ENCODE measurements at places on chromosomes 7 and 10.

- no peak for DNase-seq
Measured at GRCh38 chr7:77458786-77459185, 42.6 kb upstream of the GSAP start.

DNA sequence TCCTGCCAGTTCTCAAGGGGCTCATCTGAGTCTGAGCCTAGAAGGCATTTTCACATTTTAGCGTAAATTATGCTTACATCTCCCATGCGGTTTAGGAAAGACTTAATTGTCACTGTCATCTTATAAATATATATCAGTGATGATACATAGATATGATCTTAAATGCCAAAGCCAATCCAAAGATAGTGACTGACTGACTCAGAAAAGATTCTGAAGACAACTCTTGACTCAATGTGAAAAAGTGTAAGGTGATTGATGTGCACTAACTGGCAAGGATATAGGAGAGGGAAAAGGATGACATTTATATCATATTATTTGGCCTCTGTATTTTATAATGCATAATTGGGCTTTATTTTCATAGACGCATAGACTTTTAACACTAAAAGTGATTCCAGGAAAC lies 84.9 kb upstream of the LRRN3 start:
- no peak for DNase-seq

DNA sequence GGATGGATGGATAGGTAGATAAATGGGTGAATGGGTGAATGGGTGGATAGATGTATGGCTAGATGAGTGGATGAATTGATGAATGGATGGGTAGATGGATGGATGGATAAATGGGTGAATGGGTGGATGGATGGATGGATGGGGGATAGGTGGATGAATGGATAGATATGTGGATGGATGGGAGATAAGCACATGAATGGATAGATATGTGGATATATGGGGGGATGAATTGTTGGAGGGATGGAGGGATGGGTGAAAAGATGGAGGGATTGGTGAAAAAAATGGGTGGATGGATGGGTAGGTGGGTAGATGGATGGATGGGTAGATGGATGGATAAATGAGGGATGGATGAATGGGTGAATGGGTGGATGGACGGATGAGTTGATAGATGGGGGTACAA lies 196.4 kb downstream of the FRMD4A start:
- DNase-seq, result no peak

DNA sequence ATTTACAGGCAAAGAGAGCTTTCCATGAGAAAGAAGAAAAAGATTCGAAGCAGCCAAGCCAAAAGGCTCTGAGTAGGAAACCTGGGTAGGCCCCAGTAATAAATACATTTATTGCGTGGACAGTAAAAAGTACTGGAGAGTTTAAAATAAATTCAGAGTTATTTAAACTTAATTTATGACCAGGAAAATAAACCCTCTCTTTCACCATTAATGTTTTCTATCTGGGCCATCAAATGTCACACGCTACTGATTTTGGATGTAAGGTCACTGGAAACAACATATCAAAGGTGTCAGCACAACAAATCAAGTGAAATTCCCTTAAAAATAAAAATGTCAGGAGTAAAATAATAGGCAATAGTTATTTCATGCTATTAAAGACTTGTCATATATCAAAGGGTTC lies 264.0 kb downstream of the SKAP2 start:
- no peak for DNase-seq

DNA sequence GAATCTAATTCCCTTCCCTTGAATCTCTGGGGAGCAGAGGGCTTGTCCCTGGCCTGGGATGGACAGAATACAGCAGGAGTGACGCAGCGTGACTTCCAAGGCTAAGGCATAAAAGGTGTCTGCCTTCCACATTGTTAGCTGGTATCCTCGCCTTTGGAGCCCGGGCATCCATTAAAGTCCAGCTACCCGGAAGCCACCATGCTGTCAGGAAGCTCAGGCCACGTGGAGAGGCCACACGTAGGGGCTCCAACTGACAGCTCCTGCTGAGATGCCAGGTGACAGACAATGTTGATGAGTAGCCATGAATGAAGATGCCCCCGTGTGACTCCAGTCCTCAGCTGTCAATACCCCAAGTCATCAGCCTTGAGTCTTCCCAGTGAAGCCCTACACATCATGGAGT lies 99.9 kb downstream of the OAT start:
- DNase-seq, result no peak

DNA sequence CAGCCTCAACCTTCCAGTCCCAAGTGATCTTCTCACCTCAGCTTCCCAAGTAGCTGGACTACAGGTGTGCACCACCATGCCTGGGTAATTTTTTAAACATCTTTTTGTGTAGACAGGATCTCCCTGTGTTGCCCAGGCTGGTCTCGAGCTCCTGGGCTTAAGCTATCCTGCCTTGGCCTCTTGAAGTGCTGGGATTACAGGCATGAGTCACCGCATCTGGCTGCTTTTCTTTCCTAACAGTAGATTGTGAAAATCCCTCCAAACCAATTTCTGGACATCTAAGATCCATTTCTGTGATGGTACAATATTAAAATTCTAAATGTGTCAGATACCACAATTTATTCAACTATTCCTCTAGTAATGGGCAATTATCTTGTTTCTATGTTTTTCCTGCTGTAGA lies 38.7 kb downstream of the RAB18 start:
- no peak for DNase-seq

DNA sequence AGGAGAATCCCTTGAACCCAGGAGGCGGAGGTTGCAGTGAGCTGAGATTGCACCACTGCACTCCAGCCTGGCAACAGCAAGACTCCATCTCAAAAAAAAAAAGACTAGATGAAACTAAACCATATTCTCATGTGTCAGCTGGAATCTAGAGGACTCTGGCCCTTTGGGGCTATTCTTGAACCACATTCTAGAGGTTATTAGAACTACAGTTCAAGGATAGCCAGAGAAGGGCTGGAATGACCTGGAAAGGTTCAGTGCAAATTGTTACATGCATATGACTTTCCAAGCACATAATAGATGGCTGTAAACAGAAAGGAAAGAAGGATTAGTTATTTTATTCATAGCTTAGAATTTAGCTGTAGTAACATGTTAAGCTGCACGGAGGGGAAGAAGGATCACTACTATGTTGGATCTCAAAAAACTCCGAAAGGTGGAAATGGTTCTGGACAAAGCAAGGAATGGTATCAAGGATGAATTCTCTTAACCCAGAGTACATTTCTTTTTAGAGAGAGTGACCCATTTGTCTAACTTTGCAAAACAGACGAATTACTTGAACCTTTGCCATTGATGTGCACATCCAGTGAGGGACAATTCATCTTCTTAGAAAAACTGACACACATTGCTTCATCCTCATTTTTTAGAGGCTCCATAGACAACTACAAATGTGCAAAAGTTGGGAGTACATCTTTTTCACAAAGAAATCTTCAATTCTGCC lies 124.0 kb upstream of the SAMD8 start:
- no peak for DNase-seq

- DNase-seq, result no peak
Measured at GRCh38 chr10:30284865-30285594, 64.0 kb downstream of the MTPAP start.

DNA sequence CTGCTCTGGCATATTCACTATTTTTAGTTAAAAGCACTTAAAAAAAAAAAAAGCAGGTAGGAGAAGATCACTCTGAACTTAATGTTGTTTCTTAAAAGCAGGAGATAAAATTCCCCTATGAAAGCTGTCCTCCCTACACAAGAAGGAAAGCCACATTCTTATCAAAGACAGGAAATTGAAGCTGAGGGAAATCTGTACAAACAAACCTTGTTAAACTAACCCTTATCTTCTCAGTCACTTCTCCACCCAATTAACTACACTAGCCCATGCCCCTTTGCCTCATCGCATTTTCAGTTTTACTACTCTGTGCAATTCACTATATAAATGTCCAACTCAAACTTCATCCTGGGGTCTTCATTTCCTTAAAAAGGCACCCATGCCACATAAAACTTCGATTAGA lies 2.7 kb upstream of the CDCA7L start:
- DNase-seq, result no peak

DNA sequence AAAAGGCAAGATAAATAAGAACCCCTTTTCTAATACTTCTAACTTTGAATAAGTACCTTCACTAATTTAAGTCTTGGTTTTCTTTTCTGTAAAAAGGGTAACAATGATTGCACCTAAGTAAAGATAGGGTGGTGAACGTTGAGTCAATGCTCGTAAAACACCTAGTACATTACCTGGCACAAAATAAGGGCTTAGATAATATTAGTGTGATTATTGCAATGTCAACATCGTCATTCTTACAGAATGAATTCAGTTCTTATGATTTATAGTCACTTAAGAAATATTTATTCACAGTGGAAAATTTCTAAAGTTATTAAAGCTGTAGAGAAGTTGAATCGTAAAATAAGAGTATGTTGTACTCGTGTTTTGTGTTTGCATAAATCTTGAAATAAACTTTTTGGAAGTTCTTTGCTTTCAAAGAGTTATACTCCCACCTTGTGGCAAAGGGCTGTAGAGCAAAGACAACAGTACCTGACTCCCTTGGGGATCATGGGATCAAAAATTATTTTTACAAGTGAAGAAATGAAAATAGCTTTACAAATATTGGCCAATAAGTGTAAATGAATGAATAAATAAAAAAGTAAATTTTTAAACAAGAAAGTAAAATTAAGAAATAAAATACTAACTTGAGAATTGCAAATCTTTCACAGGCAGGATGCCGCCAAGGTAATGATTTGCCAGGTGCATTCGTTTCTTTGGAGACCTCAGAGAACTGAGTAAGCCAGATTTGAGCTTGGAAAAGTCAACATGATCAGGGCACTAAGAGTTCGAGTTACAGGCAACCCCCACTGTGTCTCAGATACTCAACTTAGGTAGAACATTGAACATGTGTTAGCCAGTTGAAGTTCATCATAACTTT lies 285.8 kb upstream of the CACNA2D1 start:
- DNase-seq, result no peak

- DNase-seq, result no peak
Measured at GRCh38 chr7:106609416-106609815, 51.5 kb downstream of the CCDC71L start.

DNA sequence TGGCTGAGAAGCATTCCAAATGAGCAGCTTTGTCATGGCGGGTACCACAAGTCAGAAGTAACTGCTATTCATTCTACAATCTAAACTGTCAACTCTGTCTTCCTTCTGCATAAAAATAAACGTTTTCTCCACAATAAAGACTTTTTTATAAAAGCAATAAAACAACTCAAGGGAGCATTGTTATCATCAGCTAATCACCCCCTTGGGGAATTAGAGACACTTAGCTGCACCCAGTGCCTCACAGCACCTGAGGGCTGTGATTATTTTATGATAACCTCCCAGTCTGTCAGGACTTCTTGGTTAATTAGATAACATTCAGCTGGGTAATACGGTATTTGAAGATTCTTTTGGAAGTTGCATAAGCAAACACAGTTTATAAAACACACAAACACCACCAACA lies 155.6 kb downstream of the PPP1R3A start:
- DNase-seq, result no peak

DNA sequence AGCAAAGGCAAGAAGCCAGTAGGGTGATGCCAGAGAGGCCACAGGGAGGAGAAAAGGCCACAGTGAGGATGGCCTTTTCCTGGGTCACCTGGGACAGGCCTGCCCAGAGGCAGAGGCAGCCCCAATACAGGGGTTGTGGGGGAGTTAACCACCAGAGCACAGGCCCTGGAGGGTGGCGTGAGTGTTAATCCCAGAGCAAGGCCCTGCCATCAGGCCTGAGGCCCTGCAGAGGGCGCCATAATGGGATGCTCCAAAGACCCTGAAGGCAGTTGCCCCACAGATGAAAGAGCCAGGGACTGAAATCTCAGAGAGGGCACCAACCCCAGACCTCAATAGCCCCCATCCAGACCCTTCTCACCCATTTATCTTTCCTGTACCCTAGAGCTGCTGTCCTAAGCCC lies 23.9 kb downstream of the SLC13A4 start:
- DNase-seq, result no peak

- no peak for DNase-seq
Measured at GRCh38 chr7:80445351-80445750, 66.5 kb downstream of the GNAT3 start.

GRCh38 chr10:124529661-124530214 lies 68.1 kb downstream of the LHPP start:
- no peak for DNase-seq

DNA sequence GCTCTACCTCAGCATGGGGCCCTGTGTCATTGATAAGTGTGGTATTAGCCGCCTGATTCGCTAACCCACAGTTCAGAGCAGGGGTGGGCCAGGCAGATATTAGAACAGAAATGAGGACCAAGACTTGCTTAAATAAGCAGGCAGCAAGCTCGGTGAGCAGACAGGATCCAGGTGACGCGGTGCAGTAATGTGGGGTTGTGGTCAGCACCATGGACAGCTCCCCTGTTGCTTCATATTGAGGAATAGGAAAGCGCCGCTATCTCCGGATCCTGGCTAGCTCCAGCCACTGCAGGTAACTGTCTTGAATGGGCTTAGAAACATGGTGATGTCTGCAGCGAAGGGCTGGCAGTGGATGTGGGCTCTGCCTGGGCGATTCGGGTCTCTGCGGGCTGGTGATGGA lies 51.3 kb upstream of the GPR26 start:
- no peak for DNase-seq

DNA sequence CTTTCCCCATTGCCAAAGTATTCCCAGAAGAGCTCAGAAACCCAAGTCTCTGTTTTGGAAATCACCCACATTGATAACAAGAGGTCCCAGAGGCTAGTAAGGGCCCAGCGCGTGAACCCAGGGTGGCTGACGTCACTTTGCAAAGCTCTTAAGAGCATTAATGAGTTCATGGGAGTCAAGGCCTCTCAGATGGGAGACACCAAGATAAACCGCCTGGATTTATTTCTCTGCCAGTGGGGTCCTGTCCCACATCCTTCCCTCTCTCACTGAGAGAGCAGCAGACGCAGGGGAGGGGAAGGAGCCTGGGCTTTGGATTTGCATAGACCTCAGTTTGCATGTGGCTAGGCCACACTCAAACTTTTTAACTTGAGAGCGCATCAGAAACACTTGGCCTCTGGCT lies 184.8 kb upstream of the PDE1C start:
- DNase-seq, result no peak

GRCh38 chr10:7529638-7530037 lies 118.8 kb upstream of the SFMBT2 start:
- DNase-seq, result no peak

DNA sequence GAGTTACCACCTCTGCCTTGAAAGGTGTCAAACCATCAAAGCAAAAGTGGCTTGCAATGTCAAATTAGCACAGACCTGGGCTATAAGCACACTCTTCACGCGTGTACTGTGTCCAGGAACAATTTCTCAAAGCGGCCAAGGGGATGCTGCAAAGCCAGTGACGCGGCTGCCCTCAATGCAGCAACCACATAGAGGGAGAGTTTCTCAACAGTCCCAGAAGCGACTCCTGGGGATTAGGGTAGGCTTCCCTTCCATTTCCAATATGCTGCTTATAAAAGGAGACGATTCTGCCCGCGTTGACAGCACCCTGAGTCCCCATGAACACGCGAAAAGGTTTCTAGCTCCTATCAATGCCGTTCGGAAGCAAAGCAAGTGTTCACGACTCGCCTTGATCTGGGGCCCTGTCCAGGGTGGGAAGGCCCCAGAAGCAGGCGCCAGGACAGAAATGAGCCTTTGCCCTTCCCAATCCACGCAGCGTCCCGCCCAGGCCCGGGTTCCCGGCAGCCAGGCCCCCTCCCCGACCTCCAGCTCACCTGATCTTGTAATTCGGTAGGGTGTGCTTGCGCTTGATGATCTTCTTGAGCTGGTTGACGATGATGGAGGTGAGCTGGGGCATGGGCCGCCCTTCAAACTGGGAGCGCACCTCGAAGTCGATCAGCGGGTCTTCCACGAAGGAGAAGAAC lies 1.3 kb downstream of the PDZD8 start:
- DNase-seq, result no peak

GRCh38 chr10:8006274-8006999 lies 48.1 kb upstream of the GATA3 start:
- no peak for DNase-seq
